Stimulated activated CD8-positive, alpha-beta memory T cell treated with anti-CD3 and anti-CD28 coated beads, Interleukin-15, amount 100 ng/mL, for 1 hour (primary cell): ENCODE measurements at places on chromosomes 16 and 17.

DNA sequence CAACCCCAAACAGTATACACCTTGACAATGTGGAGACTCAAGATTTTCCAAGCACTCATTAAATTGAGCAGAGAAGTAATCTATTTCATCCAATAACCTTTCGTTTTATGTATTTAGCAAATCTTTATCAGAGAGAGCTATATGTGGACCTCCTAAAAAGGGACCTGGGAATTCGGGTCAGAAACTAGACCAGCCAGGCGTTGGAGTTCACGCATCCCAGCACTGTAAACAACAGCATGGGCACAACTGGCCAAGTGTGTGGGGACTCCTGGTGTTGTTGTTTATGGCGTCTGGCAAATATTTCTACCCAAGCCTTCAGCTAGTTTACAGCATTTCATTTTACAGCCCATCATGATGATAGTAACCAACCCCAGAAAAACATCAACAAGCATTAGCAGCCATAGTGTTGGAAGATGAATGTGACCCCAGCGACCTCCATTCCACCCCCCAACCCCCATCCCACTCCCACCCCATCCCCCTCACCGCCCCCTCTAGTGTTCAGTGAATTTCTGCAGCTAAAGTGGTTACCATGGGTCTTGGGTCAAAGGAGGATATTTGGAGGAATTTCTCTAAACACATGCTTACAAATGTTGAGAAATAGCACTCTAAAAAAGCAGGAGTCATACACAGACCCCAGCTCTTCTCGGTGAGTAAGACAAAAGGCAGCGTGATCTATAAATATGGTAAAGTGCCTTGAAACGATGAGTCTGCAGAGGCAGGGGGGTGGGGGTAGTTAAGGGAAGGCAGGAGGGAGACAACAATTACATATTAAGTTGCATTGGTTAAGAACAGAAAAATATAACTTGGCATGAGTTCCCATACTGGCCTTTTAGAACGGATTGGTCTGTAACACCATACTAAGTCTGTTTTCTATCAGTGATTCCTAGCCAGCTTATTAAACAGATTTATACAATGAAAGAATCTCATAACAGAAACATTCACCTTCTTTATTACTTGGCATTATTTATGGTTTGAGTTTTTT lies 91.4 kb upstream of the TBX2 start:
- no peak for DNase-seq

GRCh38 chr16:11064202-11064540 lies 119.8 kb downstream of the CLEC16A start:
- no peak for DNase-seq

- DNase-seq: no peak
Measured at GRCh38 chr16:51766739-51767138, 615.7 kb upstream of the SALL1 start.

GRCh38 chr17:6323626-6324356 lies 111.1 kb downstream of the AIPL1 start:
- no peak for DNase-seq

- peak; percentile 10 for DNase-seq
Measured at GRCh38 chr17:11996722-11997146, 541 bp downstream of the ZNF18 start.

DNA sequence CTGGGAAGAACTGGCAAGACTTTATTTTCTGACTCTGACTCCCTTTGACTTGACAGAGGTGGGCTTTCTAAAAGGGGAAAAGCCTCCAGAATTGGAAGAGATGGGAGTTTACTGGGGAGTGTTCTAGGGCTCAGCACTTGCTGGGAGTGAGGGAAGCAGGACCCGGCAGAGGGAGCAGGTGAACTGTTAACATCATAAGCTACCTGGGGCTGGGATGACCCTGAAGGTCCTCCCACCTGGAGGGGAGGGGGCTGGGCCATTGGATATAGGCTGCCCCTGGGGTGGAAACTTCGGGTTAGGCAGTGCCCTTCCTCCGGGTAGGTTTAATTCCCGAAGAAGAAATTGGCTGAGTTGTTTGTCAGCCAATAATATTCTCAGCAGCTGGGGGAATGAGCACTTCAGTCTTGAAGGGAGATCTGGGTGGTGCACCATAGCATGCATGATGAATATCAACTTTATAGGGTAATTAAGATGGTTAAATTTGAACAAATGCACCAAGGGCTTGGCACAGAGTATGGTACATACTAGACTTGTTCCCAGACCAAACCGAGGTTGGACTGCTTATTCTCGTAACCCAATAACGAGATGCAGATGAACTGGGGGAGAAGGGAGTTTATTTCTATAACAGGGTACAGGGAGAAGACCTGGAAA lies 337.0 kb downstream of the HAPSTR1 start:
- DNase-seq: no peak

- no peak for DNase-seq
Measured at GRCh38 chr16:24972608-24973220, 42.5 kb downstream of the ARHGAP17 start.

- DNase-seq: no peak
Measured at GRCh38 chr16:57624806-57625500, 3.5 kb upstream of the ADGRG1 start.

GRCh38 chr16:27222249-27223225 lies 19.2 kb downstream of the KDM8 start:
- no peak for DNase-seq

DNA sequence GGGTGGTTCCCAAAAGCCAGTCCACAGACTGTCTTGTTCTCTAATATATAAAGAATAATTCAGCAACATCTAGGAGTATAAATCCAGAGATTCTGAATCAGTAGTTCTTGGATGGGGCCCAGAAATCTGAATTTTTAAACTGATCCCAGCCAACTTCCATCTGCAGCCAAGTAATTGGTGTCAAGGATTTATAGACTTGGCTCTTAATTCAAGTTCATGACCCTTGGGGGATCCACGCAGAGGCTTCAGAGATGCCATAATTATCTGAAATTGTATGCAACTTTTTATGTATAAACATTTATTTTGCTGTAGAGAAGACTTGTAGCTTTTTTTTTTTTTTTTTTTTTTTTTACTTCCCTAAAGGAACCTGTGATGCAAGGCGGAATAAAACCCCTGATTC lies 60.6 kb downstream of the HLF start:
- no peak for DNase-seq

- no peak for DNase-seq
Measured at GRCh38 chr17:67105213-67105612, 60.9 kb downstream of the CACNG1 start.

GRCh38 chr17:38724337-38724988 lies 5.7 kb upstream of the CISD3 start:
- no peak for DNase-seq

DNA sequence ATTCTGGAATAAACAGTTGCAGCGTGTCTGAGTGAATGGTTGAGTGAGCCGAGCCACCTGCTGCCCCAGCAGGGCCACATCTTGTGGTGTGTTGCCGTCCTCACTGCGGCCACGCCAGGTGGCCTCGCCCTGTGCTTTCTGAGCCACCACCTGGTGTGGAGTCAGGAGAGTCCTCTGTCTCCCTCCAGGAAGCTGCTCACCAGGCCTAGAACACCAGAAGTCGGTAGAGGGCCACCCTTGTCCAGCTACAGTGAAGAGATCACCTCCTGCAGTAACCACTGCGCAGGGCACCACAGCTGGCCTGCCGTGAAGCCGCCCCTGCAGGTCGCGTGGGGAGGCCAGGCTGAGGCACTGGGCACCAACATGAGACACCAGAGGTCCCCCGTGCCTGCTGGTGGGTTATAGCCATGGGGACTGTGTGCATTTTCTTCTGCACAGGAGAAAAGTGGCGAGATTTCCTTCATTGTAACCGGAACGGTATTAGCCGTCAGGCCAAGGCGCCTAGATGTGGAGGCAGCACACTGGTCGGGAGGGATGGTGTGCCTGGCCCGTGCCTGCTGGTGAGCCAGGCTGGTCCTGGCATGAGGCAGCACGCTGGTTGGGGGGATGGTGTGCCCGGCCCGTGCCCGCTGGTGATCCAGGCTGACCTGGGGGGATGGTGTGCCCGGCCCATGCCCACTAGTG lies 28.9 kb upstream of the FOXK2 start:
- DNase-seq: no peak

GRCh38 chr16:10835281-10835931 lies 16.8 kb upstream of the TVP23A start:
- DNase-seq: no peak

GRCh38 chr17:38357486-38358123 lies 6.0 kb downstream of the SOCS7 start:
- no peak for DNase-seq

- no peak for DNase-seq
Measured at GRCh38 chr17:57270801-57271245, 14.5 kb downstream of the MSI2 start.

DNA sequence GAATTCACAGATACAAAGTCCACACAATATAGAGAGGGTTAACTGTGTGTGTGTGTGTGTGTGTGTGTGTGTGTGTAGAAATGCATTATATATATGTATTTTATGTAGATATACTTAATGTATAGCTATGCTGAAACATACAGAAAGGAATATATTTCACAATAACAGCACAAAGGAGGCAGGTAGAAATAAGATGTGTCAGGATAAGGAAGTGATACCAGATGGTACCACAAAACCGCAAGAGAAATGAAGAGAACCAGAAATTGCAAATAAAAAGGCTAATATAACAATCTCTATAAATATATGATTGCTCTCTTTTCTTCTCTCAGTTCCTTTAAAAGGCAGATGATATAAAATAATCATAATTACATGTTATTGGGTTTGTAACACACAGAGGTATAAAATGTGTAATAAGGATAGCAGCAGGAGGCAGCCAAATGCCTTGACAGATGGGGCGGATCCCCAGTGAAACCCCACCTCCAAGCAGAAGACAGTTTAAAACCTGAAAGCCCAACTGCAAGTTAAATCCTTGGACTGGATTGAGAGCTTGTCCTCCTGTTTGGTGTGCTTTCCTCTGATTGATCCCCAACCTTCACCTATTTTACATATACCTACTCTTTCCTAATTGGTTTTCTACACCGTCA lies 365.4 kb upstream of the C16orf82 start:
- no peak for DNase-seq

DNA sequence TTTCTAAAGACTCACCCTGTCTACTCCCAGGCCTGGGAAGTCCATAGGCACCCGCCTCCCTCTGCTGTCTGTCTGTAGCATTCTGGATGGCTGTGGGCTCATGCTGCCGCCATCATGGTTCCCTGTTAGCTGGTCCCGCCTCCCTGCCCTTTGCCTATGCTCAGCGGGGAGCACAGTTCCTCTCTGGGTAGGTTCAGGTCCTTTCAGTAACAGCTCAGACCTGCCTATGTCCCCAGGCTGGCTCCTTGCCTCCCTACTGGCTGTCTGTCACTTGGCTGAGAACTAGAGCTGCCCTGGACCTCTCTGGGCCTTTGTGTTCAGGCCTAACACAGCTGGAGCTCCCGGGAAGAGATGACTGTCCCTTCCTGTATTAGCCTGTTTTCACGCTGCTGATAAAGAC lies 317.9 kb downstream of the SNX29 start:
- no peak for DNase-seq

DNA sequence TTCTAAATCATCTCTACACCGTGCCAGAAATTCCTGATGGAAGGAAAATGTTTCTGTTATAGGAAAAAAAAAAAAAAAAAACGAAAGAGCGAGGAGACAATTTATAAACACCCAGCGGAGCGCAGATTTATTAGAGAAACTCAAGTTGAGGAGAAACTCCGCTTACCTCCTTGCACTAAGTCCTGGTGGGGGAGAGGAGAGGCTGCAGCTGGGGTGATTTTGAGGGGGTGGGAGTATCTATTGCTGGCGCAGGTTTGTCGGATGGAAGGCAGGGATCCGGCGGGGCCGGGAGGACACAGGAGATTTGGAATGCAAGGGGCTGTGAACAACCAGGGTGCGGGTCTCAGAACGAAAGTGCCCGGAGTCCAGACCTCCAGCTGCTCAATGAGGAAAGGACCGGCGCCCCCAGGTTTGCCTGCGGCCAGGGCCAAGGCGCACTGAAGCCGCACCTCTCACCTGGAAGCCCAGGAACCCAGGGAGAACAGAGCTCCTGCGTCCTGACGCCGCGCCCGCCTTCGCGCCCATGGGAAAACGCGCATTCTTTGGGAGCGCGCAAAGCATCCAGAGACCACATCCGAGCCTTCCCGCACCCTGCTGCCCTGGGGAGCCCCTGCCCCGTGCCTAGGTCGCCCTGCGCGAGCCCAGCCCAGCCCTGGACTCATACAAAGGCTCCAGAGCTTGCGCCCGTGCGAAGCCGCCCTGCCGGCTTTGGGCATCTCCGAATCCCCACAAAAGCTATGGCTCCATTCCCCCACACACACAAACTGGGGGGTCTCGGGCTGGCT lies 2.6 kb upstream of the HOXB8 start:
- no peak for DNase-seq

DNA sequence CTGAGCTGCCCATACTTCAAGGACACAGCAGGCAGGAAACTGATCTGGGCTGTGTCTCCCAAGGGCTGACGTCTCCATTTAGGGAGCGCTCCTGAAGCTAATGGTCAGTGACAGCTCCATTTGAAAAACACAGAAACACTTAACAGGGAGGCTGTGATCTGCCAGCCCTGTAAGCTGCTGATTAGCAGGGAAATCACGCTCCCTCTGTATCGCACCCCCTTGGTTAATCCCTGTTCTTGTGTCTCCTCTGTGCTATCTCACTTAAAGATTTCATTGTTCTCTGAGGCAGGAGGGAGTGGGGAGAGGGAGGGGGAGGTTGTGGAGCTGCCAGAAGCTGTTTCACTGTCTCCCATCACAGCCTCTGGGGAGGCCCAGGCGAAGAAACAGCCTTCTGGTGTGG lies 47.4 kb upstream of the CACNG3 start:
- DNase-seq: no peak

DNA sequence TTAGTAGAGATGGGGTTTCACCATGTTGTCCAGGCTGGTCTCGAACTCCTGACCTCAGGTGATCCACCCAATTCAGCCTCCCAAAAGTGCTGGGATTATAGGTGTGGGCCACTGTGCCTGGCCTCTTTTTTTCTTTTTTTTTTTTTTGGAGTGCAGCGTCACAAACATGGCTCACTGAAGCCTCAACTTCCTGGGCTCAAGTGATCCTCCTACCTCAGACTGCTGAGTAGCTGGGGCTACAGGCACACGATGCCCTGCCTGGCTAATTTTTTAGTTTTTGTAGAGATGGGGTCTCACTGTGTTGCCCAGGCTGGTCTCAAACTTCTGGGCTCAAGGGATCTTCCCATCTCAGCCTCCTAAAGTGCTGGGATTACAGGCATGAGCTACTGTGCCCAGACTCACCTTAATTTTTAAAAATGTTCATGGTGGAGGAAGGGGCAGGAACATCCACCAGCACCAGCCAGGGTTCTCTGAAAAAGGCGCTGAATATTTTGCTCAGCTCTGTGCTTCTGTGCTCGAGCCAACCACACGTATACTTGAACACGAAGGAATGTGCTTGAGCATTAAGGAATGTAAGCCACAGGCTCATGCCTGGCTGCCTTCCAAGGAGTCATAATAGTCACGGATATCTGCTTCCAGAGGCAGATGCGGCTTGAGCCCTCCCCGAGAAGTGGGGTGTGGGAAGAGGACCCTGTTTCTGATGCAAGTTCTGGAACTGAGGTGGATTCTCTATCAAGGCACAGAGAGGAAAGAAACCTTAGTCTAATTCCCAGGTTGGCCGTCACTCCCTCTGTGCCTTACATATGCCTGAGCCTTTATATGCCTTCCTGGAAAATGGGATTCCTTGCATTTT lies 65.5 kb upstream of the CREBBP start:
- no peak for DNase-seq
